C1 segment of cervical spinal cord (tissue), 14 donors: ENCODE measurements at places on chromosomes 4 and X.

- DNase-seq = no peak
Measured at GRCh38 chrX:109889289-109890006, 113.5 kb upstream of the TMEM164 start.

GRCh38 chr4:48112017-48112667 is 21.9 kb downstream of the TXK start:
- no peak for DNase-seq

GRCh38 chr4:94452476-94453371 is 982 bp downstream of the PDLIM5 start:
- peak; percentile 25 for DNase-seq

GRCh38 chr4:39237179-39237578 is 54.9 kb downstream of the WDR19 start:
- DNase-seq = no peak

DNA sequence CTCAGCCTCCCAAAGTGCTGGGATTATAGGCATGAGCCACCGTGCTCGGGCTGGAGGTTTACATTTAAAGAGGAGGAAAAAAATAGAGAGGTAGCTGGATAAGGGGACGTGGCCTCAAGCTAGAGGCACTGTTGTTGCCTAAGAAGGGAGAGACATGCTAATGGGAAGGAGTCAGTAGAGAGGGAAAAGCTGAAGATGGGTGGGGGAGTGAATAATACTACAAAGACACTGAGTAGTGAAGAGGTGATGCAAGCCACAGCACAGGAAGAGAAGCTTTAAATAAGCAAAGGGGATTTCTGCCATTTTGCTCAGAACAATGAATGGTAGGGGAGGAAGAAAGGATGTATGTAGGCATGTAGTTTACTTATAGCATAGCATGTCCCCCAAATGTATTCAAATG is 11.5 kb upstream of the AP1S2 start:
- DNase-seq = no peak

DNA sequence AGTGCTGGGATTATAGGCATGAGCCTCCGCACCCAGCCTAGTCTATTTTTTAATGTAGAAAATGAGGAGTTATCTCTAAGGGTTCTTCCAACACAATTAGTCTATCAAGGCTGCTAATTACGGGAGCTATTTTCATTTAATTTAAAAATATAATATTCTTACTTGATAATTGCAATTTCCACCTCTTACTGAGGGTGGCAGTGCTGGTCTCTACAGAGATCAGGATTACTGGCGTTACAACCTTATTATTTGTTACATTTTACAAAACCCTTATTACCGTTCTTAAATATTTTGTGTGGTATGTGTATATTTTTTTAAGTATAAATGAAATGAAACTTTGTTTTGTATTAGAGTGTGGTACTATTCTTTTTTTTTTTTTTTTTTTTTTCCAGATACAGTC is 17.6 kb upstream of the GK start:
- DNase-seq = no peak

- DNase-seq = no peak
Measured at GRCh38 chrX:48470833-48471118, 716 bp upstream of the SLC38A5 start.

DNA sequence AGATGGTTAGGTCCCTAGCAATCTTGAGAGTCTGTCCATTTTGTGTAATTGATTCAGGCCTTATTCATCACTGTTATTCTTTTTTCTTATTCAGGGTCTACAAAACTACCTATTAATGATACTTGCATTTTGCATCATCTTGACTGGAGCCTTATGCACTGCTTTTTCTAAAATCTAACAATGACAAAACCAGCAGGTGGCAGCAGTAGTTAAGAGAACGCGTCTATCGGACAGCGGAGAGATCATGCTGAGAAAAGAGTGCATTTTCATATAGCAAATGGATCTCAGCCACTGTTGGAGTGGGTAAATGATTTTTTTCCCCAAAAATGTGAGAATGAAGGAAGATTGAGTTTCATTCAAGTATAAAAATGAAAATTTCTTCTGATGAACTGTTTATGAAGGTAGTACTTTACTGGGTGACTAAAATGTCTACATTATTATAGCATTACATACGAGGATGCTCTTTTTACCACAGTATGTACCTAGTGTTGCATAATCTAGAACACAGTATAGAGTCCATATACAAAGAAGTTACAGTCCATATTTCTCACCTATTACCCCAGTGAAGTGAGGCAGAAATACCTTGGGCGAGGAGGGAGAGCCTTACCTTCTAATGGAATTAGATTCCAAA is 43.2 kb downstream of the TMEM144 start:
- no peak for DNase-seq

GRCh38 chrX:154534526-154535322 is 11.9 kb downstream of the G6PD start:
- DNase-seq = peak; percentile 84

GRCh38 chrX:25869761-25870160 is 268.4 kb upstream of the MAGEB18 start:
- DNase-seq = no peak
